ENCODE measurements at places on chromosomes 3 and 15.

- no peak for DNase-seq
These were observed 261.8 kb upstream of the IGF1R start for GRCh38 chr15:98386561-98386960.

DNA sequence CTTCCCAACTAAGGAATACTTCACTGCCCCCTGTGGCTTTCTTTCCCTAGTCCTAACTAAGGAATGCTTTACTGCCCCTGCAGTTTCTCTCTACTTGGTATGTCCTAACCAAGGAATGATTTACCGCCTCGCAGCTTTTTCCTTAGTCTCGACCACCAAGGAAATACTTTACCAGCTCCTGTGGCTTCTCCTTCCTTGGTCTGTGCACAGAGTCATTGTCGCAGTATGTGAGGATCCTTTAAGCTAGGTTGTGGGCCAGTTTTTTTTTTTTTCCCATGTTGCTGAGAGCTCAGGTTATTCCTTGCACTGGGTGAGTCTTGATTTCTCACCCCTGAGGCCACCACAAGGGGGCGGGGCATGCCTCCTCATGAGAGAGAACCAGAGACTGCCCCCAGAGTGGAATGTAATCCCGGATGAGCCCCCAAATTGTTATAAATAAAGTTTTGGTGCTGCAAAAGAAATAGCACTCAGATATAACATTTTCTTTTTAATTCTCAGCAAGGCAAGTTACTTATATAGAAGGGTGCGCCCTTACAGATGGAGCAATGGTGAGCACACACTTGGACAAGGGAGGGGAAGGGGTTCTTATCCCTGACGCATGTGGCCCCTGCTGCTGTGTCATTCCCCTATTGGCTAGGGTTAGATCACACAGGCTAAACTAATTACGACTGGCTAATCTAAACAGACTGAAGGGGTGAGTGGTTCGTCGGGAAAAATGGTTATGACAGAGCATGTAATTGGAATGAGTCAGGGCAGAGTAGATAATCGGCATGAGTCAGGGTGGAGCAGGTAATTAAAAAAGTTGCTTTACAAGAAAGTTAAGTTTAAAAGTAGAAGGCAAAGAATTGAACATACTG is 27.0 kb downstream of the NDUFB4 start:
- peak; percentile 9 for DNase-seq

DNA sequence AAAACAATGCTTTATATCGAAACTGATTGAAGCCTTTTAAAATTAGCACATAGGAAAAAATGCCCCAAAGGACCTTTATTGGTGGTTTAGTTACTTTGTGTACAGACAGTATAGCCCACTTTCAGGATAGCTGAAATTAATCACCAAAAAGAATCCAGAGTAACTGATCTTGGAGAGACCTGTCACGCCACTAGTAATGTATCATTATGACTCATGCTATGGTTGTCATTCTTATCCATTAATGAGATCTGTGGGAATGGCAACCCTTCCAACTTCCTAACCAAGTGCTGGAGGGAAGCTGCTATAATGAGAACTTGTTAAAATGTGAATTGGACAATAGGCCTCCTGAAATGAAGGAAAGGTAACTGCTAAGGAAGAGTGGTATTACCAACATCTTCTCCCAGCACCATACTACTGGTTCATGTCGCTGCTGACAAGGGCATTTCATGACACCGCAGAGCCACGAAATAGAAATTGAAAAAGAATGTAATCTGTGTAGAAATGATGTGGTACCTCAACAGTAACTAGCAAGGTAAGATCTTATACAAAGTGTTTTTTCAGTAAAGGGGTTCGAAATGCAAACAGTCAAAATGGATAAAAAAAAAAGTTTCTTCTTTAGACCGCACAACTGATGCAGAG is 7.1 kb upstream of the EMC4 start:
- DNase-seq, result no peak

DNA sequence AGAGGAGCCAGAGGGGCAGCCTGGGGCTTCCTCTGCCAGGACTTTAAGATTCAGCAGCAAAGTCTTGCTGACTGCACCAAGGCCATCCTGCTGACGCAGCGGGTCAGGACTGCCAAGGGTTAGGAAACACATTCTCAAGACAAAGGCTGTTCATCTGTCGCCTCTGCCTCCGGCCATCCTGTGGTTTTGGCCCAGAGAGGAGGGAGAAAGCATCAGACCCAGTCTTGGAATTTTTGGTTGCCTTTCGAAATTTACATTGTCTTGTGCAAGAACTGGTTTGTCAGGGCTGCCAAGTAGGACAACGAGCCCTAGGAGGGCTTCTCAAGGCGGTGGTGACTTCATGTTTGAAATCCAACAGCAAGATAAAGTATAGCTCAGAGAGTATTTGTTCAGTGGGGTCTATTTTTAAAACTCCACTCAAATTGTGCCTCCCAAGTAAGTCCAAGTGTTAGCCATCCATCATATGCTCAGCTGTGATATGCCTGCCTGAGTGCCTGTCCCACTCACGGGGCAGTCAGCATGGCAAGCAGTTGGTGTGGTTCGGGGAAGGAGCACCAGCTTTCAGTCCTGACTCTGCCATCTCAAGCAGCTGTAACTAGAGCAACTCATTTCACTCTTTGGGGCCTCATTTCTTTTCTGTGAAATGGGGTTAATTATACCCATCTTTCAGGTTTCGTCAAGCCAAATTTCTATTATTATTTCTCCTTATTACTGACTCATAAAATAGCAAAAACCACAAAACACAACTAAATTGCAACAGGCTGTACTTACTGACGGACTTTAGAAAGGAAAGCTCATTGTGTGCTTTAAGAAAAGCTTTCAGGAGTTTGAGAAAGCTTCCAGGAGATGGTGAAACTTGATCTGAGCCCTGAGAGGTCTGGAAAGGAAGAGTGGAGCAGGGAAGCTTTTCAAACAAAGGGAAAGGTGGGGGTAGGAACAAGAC is 42.4 kb upstream of the RHO start:
- no peak for DNase-seq

DNA sequence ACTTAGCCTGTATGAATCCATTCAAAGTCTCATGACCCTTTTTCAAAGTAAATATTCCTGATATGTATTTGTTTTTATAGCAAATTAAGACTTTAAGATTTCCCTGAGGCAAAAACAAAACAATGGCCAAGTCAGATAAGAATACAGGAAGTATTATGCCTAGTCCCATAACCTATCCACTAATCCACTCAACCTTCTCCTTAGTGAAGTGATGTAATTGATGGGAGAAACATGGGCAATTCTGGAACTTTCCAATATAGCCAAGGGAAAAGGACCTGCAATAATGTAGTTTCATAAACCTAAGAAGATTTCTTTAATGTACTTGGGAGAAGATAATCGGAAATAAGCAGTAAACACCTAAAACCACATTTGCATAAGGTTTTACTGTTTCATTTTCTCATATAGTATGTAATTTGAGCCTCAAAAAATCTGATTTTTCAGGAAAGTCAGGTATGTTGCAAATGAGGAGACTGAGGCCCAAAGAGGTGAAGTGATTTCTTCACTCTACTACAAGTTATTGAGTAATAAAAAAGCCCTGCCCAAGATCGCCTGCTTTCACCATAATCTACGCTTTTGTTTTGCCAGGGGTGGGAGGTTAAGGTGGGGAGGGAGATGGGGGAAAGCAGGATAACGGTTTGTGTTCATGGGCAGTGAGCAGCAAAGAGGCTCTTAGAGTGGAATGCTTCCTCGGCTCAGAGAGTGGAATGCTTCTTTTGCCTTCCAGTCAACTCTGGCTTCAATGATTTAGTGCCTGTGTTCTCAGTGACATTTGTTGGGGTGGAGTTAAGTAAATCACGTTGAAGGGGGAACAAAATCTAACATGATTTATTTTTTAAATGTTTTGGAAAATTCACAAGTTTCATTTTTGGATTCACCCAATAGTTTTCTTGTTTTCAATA is 95.0 kb upstream of the FNDC3B start:
- DNase-seq, result no peak

DNA sequence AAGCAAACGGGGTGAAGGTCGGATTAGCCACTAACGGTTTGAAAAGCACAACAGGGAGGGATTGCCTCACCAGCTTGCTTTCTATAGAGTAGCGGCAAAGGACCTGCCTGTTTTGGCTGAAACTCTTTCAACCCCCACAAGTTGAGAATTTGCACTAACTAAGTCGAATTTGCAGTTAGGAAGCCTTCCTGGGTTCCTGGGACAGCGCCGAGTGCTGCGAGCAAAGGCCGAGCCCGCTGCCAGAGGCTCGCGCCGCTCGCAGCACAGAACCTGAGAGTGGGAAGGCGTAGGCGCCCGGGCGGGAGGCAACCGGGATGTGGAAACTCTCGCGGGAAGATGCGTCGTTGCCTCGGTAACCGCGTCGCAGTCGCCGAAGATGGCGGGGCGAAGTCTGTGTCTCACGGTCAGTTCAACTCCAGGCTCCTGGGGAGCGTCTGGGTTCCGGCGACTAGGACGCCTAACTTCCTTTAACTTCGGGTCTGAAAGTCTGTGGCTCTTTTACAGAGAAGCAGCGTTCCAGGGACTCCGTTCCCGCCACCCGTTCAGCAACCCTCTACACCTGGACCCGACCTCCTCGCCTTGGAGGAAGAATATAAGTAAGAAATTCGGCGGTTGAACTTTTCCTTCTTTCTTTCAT is at the start of gene TEX9:
TSS of gene TEX9 (plus strand) at position 352 of the 637 bp plus-strand sequence. CDS start at position 377, 25 bp downstream.
- peak; percentile 80 for DNase-seq

- DNase-seq, result no peak
These were observed 71.9 kb upstream of the FEZF2 start for GRCh38 chr3:62445275-62445674.

DNA sequence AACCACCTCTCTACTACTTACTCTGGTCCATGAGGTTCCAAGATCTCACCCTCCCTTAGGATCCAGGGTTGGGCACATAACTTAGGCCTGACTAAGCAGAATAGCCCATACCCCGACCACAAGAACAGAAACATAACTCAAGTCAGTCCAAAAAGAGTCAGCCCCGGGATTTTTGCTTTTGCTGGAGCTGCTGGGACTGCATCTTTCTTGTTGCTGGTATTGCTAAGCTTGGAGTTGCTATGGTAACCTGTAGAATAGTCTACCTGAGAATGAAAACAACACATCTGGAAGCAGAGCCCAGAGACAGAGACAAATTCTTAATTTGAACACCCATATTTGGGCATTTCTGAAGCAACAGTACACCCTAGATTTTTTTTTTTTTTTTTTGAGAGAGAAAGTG is 6.5 kb downstream of the RUBCN start:
- DNase-seq, result no peak

GRCh38 chr3:38150780-38151528 is 12.5 kb downstream of the MYD88 start:
- no peak for DNase-seq

DNA sequence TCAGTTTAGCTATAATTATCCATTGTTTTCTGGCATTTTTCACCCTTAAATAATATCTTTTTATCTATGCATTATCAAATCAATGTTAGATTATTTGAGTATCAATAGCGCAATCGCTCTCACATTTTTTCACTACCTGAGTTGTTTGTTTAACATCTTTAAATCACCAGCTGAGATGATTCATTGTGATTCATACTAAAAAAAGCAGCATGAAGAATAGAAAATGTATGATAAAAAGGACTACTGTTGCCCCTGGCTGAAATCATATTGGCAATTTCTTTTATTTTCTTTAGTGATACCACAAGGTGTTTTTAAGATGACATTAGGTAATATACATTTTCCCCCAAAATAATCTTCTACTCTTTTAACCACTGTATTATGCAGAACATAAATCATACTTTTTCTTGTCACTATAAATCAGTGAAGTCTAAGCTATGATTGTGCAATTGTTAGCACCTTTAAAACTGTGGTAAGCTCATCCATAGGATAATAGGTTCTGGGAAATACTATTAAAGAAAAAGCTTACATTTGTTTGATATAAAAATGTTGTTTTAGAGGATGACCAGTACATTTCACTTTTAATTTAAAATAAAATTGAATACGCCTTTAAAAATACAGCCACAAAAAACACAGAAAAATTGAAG is 889.1 kb downstream of the NAALADL2 start:
- no peak for DNase-seq

GRCh38 chr15:71143373-71144310 is 28.4 kb downstream of the THSD4 start:
- DNase-seq, result no peak
